ENCODE measurements at places on chromosomes 5 and 9.

- no peak for DNase-seq
These were observed 11.7 kb downstream of the HSPA9 start for GRCh38 chr5:138563340-138564118.

DNA sequence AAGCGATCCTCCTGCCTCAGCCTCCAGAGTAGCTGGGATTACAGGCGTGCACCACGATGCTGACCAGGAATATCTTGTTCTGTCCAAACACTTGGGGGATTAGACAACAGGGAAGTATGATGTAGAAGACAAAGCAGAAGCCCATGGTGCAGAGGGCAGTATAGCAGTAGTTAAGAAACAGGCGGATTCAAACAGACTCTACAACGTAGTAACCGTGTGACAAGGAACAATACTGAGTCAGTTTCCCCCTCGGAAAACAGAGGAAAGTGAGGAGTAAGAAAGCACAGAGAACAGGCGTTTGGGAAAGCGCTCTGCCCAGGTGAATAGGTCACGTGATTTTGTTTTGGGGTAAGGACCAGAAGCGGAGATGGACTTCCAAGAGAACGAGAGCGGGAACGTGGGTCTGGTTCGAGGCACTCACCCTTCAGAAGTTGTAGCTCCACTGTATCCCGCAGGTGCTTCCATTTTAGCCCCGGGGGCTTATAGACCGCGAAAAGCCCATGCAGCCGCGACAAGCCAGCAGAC, 306 bp downstream of the TRUB2 start:
- DNase-seq, result no peak

DNA sequence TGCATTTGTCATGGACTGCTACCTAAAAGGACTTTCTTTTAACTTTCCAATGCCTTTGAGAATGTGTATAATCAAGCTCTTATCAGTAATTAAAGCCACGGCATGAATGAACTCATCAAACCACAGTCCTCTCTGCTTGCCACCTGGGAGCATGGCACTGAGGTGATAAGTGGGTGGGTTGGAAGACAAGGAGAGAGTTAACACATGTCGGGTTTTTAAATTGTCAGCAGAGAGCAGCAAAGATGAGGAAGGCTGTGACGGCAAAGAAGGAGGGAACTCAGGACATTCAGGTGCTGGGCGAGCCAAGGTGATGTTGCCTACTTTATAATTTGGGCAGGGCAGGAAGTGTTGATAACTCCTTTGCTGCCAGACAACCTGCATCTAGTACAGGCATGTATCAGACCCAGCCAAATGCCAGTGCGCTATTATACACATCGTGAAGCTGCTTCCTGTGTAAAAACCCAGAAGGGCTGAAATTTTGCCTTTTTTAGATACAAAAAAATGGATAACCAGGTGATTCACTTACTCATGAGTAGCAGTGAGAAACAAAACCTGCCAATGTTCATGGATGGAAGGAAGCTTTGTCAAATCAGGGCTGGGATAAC, 269.1 kb downstream of the KIF4B start:
- no peak for DNase-seq

DNA sequence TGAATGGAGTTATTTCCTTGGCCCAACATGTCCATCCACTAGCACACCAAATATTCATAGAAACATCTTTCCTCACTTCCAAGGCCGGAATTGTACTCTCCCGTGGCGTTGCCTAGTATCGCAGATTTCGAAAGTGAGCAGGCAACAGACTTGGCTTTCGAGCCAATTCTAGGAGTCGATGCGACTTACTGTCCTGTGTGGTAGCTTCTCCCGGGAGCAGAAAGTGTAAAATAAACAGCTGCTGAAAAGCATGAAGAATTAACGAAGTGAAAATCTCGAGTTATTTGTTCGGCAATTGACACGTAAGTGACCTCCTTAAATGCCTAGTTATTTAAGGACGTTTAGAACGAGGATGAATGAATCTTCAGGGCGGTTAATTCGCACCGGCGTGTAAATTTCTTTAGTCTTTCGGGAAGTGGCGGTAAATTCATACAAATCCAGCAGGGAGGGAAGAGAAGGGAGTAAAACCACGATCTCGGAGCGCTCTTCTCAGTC, 449 bp upstream of the PCSK5 start:
- DNase-seq, result no peak

DNA sequence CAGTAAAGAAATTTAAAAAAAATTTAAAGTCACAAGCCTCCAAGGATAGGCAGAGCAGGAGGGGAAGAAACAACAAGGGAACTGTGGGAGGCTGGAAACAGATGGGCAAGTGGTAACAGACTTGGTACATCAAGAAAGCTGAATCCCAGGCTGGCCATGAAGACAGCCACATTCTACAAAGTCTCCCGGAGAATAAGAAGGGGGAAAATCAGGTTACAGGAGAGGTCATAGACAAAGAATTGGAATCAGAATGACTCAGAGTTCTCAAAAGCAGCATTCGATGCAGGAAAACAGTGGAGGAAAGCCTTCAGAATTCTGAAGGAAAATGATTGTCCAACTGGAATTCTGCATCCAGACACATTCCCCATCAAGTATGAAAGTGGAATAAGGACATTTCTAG, 129.7 kb downstream of the ADAMTS2 start:
- no peak for DNase-seq

GRCh38 chr5:138927979-138928378, 52.8 kb upstream of the LRRTM2 start:
- DNase-seq, result no peak

Measured in effector memory CD8-positive, alpha-beta T cell (primary cell).